ENCODE measurements at places on chromosomes 6 and 20.

- DNase-seq: no peak
Measured at GRCh38 chr6:12585497-12585958, 131.0 kb upstream of the PHACTR1 start.

- no peak for DNase-seq
Measured at GRCh38 chr6:73951183-73951582, 255.2 kb downstream of the CD109 start.

- DNase-seq: no peak
Measured at GRCh38 chr6:134866563-134866962, 83.3 kb downstream of the ALDH8A1 start.

DNA sequence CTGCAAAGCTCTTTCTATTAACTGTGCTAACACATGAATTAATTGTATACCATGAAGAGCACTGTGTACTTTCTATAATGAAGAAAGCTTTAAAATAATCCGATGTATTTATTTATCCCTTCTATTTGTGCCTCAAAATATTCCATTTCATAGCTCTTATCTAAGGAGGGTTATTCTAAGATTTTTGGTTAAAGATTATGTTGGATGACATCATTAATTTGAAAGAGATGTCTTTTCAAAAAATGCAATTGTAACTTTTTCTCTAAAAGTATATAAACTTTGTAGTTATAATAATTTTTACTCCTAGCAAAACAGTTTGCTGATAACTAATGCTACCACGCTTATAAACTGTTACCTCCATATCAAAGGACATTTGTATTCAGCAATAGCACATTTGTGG lies 192.4 kb upstream of the HSF2 start:
- no peak for DNase-seq

GRCh38 chr6:13203145-13203544 lies 125.2 kb downstream of the TBC1D7 start:
- no peak for DNase-seq

- no peak for DNase-seq
Measured at GRCh38 chr6:102981490-102982015, 1588.0 kb downstream of the GRIK2 start.

GRCh38 chr20:1440024-1440423 lies 26.6 kb downstream of the NSFL1C start:
- no peak for DNase-seq

DNA sequence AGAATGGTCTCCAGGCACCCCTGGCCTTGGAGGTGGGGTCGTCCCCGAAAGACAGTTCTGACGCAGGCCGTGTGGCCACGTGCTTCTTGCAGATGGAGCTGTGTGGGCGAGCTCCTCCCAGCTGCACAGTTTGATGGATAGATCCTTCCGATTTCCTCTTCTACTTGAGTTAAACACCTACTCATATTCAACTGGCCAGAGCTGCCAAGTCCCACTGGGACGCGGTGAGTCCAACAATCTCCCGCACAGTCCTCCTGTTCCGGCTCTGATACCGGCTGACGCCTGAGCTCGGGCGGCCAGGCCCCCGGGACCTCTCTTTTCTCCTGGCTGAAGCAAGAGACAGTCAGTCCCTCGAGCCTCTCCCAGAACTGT lies 57.9 kb upstream of the DACT2 start:
- DNase-seq: no peak

- no peak for DNase-seq
Measured at GRCh38 chr6:81456416-81456815, 296.1 kb downstream of the TENT5A start.

DNA sequence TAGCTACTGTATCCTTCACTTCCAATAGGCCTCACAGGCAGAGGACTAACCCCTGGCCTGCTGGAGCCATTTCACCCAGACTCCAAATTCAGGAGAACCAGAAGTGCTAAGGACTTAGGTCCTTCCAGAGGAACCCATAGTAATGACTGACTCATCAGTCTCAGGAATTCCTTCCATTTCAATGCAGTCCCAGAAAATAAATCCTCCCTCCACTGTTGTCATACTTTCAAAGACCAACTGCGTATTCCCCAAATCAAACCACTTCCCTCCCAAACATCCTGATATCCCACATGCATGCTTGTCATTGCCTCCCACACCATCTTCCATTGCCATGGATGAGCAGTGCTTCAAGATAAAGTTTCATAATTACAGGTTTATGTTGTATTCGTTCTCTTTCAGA lies 31.8 kb upstream of the NT5E start:
- DNase-seq: no peak

DNA sequence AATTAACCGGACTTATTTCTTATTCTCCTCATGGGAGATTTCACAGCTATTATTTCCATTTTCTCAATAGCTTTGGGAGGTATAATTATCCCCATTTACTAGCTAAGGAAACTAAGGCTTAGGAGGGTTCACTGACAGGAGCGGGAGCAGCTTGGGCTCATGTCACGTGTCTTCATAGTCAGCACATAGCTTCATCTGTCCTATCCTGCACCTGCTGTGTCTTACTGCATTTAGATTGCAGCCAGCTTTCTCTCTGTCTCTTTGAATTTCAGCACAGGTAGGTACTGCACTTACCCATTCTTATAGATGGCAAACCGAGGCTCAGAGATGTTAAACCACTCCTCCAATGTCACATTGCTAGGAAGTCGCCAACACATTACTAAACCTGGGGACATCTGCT lies 839.9 kb downstream of the MAFB start:
- no peak for DNase-seq

GRCh38 chr6:16518265-16518664 lies 243.0 kb downstream of the ATXN1 start:
- DNase-seq: no peak

GRCh38 chr6:31037682-31038081 lies 27.4 kb downstream of the MUC22 start:
- no peak for DNase-seq

- no peak for DNase-seq
Measured at GRCh38 chr6:118354641-118355040, 193.5 kb upstream of the PLN start.

GRCh38 chr20:19594896-19595295 lies 163.2 kb upstream of the RIN2 start:
- DNase-seq: no peak

- no peak for DNase-seq
Measured at GRCh38 chr20:47774131-47774777, 11.0 kb downstream of the SULF2 start.

GRCh38 chr6:3151691-3152090 lies 5.7 kb downstream of the TUBB2A start:
- DNase-seq: no peak

DNA sequence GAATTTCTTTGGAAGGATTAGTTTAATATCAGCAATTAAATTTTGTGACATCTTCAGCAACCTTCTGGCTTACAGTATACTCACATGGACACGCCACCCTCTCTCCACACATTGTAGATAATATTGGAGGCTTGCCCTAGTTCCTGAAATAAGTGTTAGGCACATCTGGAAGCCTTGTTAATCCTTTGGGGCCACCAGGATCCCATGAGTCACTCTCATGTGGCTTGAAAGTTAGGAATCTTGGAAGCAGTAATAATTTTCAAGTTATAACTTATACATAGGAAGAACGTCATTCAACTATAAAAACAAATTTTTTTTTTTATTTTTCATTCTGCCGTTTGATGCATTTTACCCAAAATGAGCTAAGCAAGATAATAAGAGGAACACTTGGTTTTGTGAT lies 20.5 kb downstream of the LAMA4 start:
- DNase-seq: no peak

DNA sequence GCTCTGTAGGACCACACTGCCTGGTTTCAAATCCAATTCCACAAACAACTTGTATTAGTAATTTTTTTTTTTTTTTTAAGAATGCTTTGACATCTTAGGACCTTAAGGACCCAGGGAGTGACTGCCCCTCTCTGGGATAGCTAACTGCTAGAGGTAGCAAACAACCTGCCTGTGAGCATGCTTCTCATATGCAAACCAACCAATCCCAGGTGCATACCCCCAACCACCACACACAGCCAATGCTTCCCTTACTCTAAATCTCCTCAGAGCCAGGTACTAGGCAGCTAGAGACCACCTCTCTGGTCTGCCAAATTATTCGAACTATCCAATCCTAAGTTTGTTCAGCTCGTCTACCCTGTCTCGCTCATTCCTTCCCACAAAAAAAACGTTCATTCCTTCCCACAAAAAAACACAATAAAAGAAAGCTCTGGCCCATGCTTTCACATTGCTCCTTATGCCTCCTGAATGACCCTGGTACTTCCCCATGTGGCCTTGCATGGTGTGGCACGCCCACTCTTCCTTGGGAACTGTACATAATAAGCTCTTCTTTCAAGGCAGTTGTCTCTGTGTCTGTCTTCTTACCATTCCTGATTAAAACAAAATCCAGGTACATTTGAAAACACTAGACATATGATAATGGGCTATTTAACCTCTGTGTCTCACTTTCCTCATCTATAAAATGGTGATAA lies 6.4 kb downstream of the SERAC1 start:
- DNase-seq: no peak

DNA sequence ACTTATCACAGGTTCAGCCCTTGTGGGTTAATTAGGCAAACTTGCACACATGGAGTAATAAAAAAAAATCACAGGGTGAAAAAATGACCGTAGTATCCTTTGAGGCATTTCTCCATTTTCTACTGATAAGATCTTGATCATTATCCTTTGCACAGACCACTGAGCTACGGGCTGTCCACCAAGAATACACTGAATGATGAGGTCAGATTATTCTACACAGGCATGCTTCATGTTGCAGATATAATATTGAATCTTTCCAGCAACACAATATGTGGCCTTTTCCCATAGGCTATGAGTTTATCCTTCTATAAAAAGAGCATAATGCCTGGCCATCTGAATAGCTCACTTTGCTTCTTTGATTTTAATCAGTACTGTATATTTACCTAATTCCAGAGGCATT lies 168.9 kb downstream of the FRK start:
- no peak for DNase-seq

- DNase-seq: no peak
Measured at GRCh38 chr6:43862925-43863324, 92.9 kb downstream of the VEGFA start.

GRCh38 chr6:39686976-39687375 lies 38.2 kb downstream of the KIF6 start:
- no peak for DNase-seq

- DNase-seq: no peak
Measured at GRCh38 chr6:117932676-117933075, 25.6 kb downstream of the SLC35F1 start.

GRCh38 chr20:12241065-12241464 lies 323.4 kb downstream of the BTBD3 start:
- no peak for DNase-seq

GRCh38 chr6:25312034-25312620 lies 33.0 kb downstream of the CARMIL1 start:
- no peak for DNase-seq

- DNase-seq: no peak
Measured at GRCh38 chr6:168667428-168667805, 226.4 kb downstream of the SMOC2 start.

DNA sequence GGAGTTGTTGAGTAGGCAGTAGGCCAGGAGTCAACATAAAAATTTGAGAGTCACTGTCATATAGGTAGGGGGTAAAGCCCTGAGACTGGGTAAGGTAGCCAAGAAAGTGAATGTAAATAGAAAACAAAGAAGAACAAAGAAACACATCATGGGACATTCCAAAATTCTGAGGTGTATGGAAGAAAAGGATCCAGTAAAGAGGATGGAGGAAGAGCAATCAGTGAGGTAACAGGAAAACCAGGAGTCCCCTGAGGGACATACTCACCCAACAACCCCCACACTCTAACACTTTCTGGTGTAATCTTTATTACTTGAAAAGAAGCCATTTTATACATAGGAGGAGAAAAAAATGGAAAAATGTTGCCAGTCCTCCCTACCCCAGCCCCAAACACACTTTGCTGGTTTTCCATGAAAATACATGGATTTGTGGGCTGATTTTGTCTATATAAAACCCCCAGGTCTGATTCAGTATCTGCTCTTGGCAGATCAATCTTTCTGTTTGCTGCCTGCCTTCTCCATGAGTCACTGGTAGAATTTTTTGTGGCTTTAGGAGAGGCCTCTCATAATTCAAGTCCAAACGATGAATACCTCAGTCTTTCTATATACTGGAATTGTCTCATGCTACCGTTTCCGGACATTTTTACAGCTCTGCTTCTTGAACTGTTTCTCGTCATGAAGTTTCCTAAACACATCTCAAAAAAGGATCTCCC lies 271.4 kb upstream of the MAN1A1 start:
- DNase-seq: peak; percentile 54

DNA sequence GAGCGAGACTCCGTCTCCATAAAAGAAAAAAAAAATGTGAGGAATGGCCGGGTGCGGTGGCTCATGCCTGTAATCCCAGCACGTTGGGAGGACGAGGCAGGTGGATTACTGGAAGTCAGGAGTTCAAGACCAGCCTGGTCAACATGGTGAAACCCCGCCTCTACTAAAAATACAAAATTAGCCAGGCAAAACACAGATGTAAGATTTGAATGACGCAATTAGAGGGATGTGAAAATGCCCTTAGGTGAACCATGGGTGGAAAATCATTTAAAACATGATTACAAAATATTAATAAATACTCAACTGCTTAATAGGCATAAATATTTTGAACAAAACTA lies 20.9 kb downstream of the COL9A3 start:
- no peak for DNase-seq

GRCh38 chr20:13342469-13343242 lies 121.6 kb downstream of the ISM1 start:
- DNase-seq: no peak

DNA sequence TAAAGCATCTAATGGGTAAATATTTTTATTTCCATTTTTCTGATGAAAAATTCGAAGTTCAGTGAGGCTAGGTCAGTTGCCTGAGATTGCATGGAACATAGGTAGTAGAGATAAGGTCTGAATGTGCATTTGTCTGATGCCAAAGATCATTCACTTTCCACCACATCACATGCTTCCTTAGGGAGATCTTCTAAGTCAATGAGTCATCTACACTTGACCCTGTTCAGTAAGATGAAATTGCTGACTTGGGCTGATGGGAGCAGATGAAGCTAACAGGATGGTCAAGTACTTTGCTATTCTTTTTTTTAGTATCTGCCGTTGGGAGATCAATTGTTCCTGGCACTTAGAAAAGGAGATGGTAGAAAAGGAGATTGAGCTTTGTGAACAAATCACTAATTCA lies 511.3 kb downstream of the PHF3 start:
- DNase-seq: no peak

DNA sequence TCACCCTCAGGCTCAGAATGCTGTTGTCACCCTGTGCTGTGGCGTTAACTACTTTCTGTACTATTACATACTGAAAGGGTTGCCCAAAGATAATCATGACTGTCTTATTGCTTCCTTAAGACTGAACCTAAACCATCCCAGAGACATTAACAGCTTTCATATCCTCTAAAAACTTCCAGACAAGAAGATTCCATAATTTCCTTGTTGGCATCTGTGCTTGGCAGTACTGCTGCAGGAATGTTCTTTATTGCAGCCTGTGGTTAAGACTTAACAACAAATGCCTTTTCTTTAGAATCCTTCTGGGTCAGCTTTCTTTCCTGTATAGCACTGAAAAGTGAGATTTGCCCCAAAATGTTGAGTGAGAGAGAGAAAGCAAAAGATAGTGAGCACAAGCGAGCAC lies 109.7 kb downstream of the GJA10 start:
- DNase-seq: no peak

GRCh38 chr20:6942266-6942665 lies 174.8 kb downstream of the BMP2 start:
- no peak for DNase-seq

GRCh38 chr6:39520411-39520810 lies 197.9 kb upstream of the KCNK16 start:
- no peak for DNase-seq

- no peak for DNase-seq
Measured at GRCh38 chr20:34213213-34213612, 28.0 kb upstream of the ASIP start.

GRCh38 chr20:58694241-58695083 lies 1.9 kb downstream of the NPEPL1 start:
- DNase-seq: no peak

GRCh38 chr20:2694519-2694918 lies 1.9 kb downstream of the EBF4 start:
- no peak for DNase-seq
